ENCODE measurements at places on chromosomes 5 and 9. TPM values are rescaled to one million over a fixed set of nuclear protein-coding genes. Genes with fewer than 3 reads are reported as not detected.

RNF183 gene
- not detected for total RNA-seq

MRPL41 gene
- total RNA-seq = 15.6 TPM

GRCh38 chr5:18023986-18024385, 389.7 kb downstream of the TAF11L14 start:
- no peak for DNase-seq

DNA sequence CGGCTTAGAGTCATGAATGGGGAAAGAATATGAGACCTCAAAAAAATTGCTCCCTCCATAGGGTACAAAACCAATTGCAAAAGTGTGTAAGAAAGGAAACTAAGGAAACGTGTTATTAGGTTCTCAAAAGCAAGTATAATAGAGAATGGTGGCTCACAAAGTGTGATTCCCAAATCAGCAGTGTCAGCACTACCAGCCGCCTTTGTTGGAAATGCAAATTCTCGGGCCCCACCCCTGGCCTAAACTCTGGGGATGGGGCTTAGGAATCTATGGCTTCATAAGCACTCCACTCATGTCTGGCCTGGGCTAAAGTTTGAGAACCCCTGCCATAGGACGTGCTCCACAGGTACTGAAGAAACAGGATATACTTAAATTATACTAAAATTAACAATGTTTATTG, 1.6 kb upstream of the CCDC69 start:
- no peak for DNase-seq

- no peak for DNase-seq
Measured at GRCh38 chr9:98010445-98010844, 27.3 kb downstream of the ANP32B start.
